ENCODE measurements at places on chromosomes 12 and 14.

DNA sequence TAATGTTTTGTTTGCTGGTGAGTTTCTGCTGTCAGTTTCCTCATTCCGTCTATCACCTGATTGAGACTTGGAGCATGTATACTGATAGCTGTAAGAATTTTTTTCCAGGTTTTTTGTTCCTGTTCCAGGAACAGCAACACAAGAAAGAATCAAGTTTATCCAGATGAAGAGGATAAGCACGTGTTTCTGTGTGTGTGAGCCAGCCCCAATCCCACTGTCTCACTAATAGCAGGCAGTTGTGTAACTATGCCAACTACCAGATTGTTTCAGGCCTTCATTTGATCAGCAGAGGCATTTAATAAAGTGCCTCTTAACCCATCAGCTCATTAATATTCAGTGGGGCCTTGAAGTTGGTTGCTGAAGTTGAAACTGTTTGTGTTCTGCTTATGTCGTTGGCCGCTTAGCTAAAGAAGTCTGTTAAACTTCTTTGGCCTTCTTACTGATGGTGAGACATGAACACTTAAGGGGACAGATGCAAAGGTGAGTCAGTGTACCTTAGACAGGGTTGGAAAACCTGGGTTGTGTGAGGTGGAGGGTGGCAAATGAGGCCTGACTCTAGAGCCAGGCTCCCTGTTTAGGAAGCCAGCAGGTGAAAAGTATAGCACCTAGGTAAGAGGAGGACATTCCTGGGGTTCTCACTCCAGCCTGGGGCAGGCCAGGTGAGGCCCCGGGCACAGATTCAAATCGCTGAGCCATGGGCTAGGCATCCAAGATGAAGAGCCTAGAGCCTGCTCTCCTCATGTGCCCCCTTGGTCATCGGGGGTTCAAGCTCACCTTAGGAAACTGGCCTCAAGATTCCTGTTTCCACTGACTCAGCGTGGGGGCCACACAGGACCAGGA is 3.7 kb downstream of the ANKRD13A start:
- no peak for DNase-seq

DNA sequence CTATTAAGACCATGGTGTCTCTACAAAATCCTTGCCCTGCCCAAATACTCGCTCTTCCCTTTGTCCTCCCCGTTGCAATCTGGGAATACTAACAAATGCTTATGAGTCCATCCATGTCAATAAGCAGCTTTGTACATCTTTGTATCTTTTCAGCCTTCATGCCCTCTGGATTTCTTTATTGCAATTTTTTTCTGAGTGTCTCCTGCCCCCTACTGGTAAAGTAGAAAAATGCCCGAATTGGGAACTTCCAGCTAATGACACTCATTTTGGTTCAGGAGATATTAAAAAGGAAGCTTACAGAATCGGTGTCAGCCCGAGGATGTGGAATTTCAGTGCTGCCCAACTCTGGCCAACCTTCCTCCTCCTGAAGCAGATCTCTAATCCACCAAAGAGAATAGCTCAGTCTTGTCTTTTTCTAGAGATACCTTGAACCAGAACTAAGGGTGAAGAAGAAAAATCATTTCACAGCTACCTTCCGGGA is 46.0 kb downstream of the SH2B3 start:
- no peak for DNase-seq

GRCh38 chr12:110869026-110869425 is 22.2 kb downstream of the CCDC63 start:
- DNase-seq: no peak

- DNase-seq: no peak
Measured at GRCh38 chr12:132433641-132434395, 56.1 kb upstream of the FBRSL1 start.

DNA sequence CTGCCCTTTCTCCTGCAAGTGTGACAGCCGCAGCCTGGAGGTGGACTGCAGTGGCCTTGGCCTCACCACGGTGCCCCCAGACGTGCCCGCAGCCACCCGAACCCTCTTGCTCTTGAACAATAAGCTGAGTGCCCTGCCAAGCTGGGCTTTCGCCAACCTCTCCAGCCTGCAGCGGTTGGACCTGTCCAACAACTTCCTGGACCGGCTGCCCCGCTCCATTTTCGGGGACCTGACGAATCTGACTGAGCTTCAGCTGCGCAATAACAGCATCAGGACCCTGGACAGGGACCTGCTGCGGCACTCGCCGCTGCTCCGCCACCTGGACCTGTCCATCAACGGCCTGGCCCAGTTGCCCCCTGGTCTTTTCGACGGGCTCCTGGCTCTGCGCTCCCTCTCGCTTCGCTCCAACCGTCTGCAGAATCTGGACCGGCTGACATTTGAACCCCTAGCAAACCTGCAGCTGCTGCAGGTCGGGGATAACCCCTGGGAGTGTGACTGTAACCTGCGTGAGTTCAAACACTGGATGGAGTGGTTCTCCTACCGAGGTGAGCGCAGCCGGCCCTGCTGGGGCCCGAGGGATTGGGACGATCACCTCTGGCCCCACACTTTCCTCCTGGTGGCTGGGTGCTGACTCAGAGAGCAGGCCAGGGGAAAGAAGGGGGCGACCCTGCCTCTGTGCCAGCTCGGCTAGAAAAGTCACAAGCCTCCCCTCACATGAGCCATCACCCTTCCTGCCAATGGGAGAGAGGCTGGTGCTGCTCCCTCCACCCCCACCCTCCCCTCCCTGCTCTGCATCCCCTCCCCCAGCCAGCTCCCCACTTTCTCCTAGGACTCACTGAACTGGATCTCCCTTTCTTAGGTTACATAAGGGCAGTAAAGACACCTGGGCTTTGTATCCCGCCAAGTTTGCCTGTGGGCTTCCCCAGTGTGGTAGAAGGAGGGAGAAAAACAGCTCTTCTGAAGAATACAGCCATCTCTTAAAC is 10.9 kb downstream of the LRTM2 start:
- no peak for DNase-seq

GRCh38 chr14:61627612-61628011 is 67.7 kb upstream of the HIF1A start:
- DNase-seq: no peak

- DNase-seq: no peak
Measured at GRCh38 chr14:75497701-75498100, 24.6 kb upstream of the BATF start.

GRCh38 chr14:36553656-36554260 is 28.7 kb downstream of the NKX2-8 start:
- DNase-seq: no peak

DNA sequence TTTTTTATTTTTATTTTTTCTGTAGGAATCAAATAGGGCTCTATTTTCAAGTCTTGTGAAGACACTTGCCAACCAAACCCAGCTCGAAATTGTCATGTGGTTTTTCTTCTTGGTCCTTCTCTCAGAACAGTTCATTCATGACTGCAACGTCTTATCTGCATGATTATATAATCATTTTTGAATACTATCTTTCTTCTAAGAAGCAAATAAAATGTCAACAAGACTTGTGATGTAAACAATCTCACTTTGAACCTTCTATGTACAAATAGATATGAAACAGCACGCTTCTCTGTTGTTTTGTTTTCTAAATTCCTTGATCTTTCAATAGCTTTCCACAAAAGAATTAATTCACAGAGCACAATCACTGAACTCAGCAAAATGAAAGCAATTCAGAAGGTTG is 320.7 kb downstream of the SOX5 start:
- DNase-seq: no peak

GRCh38 chr12:94227066-94227465 is 78.7 kb downstream of the PLXNC1 start:
- DNase-seq: no peak

DNA sequence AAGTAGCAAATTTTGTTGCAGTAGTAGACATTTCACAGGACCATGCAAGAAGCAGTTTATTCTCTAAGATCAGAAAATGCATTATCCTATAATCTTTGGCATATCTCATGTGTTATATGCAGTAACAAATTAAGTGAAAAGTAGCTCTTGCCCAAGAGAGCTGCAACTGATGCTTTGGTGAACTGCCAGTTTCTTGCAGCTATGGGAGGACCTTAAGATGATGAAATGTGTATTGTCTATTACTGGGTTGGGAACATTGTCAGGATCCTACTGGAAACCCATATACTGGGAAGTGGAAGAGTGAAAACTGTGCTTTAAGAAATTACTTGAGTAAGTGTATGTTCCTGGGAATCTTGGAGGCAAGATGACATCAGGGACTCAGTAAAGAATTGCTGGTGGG is 238.8 kb downstream of the DACT1 start:
- no peak for DNase-seq

DNA sequence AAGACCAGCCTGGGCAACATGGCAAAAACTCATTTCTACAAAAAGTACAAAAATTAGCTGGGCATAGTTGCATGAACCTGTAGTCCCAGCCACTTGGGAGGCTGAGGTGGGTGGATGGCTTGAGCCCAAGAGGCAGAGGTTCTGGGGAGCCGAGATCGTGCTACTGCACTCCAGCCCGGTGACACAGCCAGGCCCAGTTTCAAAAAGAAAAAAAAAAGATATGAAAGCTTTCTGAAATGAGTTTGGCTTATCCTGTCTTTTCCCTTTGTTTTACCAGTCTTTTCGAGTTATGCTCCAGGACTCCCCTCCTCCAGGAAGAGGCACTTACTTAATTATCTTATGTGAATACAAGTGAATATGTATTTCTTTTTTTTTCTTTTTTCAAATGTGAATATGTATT is 3.2 kb downstream of the BBOF1 start:
- no peak for DNase-seq

GRCh38 chr14:94601884-94602391 is 10.3 kb upstream of the SERPINA3 start:
- DNase-seq: no peak

DNA sequence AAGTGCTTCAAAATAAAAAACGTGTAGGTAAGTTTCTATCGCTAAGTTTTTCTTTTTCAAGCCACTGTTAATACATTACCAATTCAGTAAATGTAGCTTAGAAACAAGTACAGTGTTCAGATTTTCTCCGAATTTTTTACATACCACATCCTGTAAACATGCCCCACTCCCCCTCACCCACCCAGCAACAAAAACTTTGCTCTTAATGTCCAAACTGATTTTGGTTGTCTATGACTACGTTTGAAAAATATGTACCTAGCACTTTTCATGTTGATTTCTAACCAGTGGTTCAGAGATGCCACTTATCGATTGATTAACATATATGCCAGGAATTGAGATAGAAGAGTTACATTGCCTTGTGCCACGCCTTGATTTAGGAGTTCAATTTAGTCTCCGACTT is 663 bp upstream of the LIN7A start:
- no peak for DNase-seq

GRCh38 chr14:32013083-32013482 is 64.0 kb upstream of the ARHGAP5 start:
- no peak for DNase-seq

- DNase-seq: no peak
Measured at GRCh38 chr12:86521870-86522269, 265.7 kb upstream of the MGAT4C start.

DNA sequence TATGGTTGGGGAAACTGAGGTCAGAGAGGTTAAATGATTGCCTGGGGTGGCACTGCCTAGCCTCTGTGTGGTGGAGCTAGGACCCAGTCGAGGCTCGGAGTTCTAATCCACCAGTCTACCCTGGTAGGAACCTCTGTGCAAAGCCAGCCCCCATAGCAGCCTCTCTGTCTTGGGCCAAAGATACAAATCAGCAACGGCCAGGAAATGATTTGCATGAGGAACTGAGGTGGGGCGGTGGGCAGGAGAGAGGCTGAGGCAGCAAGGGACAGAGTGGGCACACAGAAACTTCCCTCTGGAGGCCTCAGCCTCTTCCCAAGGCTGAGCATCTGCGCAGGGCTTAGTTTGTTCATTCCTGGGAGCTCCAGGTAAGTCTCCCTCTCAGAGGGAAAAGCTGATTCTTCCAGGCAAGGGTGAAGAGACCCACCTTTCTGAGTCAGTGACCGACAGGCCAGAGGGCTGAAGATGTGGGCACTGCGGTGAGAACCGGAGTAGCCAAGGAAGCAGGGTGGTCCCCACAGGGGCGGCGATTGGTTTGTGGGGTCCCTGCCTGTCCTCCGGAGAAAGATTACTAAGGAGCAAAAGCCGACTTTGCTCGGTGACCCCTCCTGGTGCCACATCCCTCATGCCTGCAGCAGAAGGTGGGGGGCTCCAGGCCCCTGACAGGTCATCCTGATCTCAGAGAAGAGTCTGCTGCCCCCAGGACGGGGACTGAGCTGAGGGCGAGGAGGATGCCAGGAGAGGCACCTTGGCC is 134.6 kb downstream of the CACNA1C start:
- no peak for DNase-seq

Measured in cortex of kidney (tissue), 1 donor.